ENCODE measurements at places on chromosomes 11 and 22. TPM values are rescaled to one million over a fixed set of nuclear protein-coding genes. Genes with fewer than 3 reads are reported as not detected.

GRCh38 chr11:78982473-78982872, 407.8 kb upstream of the NARS2 start:
- no peak for DNase-seq

DNA sequence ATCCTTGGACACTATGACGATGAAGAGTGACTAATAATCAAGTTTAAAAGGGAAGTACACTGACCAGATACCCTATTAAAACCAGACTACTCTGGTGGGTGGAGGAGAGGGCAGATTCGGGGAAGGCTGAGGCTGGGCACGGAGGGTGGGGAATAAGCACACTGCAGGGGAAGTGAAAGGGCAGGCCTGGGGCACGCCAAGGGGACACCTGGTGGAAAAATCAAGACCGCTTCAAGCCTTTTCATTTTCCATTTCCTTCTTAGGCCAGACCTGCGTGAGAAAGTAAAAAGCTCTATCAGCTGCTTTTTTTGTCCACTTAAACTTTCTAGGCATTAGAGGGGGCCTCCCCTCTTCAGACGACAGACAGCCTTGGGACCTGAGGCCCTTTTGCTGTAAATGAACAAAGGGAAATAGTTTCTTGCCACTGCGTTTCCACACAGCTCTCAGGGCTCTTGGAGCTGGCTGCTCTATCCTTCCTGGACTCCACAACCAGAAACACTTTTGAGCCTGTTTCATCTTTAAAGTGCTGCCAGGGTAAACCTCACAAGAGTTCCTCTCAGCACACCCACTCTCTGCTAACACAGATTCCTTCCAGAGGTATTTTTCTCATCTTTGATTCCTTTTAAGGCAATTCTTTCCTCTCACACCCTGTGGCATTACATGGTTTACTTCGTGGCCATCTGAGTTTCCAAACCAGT, 25.0 kb upstream of the SERPIND1 start:
- DNase-seq = no peak

DNA sequence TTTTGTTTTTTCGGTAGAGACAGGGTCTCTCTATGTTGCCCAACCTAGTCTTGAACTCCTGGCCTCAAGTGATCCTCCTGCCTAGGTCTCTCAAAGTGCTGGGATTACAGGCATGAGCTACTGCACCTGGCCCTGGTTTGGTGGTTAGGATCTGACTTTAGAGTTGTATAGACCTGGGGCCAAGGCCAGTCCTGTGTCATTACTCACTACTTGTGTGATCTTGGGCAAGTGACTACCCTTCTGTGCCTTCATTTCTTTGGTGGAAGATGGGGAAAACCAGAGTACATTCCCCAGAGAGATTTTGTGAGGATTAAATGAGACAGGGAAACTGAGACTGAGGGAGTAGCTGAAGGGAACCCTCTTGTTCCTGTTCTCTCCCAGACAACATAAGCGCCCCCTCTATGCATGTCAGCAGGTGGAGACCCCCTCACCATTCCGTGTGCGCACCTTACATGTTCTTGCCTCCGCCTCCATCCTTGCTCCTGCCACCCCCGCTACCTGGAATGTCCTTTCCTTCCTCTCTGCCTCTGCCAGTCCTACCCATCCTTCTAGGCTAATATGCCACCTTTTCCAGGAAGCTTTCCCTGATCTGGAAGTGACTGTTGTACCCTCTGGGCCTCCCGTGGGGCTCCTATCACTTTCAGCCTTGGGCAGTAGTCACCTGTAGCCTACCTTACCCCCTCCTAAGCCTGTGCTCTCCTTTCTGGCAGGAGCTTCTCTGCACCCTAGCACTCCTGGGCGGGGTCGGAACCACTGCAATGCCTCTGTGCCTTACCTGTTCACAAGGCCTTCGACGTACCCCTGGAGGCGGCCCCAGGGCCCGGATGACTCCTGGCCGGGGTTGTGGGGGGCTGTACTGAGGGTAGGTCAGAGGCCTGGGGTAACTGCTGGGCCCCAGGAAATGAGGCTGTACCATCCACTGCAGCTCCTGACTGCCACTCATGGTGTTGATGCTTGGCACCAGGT, 3.9 kb downstream of the FOSL1 start:
- DNase-seq = no peak

DNA sequence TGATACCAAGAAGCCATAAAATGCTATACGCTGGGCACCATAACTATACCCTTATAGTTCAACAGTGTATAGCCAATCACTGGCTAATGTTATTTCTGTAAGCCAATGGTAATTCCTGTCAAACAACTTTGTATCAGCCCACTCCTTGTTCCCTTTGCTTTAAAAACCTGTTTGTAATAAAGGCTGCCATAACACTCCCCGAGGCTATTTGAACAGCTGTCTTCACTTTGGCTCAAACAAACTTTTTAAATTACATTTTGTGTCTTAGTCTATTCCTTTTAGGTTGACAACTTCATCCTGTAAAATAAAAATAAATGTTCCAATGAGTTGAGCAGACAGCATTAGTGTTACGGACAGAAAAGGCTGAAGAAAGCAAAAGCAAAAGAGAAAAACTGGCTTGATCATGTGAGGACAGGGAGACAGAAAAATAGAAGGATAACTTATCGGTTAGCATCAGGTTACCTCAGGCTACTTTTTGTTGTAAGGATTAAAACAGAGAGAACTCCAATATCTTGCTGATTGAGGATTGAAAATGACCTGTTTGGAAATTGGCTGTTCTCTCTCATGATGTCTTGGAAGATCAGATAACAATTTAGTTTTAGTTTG, 95.0 kb downstream of the AASDHPPT start:
- no peak for DNase-seq

GRCh38 chr22:35733791-35734516, 16.3 kb downstream of the APOL5 start:
- no peak for DNase-seq

The PLEKHA7 gene
- 3.8 TPM for total RNA-seq

The MAPK8IP1 gene
- total RNA-seq = 24.0 TPM

The HPX gene
- 0.14 TPM for total RNA-seq
